ENCODE measurements at places on chromosomes 2 and 18.

GRCh38 chr2:46984642-46985476 lies 69.3 kb upstream of the MCFD2 start:
- DNase-seq, result no peak

DNA sequence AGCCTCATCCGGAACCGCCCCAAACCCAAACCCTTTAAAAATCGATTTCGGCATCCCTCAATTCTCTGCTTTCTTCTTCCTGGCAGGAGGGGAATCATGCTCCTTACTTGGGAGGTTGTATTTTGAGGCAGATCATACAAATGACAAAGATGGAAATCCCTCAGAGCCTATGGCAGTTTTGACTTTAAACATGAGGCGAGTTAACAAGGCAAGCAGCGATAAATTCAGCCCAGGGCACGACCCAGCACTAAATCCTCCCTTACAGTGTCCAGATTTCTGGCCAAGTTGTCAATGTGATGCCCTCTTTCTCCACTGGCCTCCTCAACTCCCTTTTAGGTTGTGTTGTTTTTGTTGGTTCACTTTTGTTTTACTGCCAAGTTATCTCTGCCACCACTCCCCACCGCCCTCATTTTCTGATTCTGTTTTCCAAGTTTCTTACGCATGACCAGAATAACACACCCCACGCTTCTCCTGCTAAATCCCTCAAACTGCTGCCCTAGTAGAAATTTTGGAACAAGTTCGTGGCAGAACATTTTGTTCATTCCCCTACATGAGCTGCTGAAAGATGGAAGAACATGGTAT lies 68.3 kb downstream of the CTAGE1 start:
- no peak for DNase-seq

DNA sequence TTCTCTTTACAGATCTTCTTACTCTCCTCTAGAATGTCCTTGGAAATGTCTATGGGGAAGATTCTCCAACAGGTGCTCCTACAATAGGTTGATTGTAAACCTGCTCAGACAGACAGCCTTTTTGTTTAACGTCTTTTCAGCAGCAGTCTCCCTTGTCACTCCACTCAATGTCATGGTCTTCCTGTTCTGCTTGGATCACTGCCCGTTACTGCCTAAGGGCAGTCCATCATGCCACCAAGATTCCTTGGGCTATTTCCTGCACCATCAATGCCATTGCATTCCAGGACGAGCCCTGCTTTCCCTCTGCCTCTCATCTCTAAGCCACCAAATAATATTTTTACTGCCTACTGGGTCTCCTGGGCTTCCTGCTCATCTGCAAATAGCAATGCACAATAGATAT lies 97.4 kb upstream of the GALNT5 start:
- DNase-seq, result no peak

DNA sequence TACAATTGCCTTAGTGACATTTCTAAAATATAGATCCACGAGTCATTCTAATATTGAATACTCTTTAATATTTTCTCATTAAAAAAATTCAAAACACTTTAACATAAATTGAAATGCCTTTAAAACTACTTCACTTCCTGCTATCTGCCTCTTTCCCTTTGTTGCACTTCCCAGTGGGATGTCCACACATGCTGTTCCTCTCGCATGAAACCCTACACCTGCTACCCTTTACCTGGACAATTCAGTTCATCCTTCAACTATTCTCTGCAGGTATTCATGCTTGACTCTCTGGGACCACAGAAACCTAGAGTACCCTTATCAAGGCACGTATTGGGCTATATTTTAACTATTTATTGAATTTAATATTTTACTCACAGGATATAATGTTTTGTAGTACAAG lies 373.3 kb upstream of the GALNT5 start:
- DNase-seq, result no peak

DNA sequence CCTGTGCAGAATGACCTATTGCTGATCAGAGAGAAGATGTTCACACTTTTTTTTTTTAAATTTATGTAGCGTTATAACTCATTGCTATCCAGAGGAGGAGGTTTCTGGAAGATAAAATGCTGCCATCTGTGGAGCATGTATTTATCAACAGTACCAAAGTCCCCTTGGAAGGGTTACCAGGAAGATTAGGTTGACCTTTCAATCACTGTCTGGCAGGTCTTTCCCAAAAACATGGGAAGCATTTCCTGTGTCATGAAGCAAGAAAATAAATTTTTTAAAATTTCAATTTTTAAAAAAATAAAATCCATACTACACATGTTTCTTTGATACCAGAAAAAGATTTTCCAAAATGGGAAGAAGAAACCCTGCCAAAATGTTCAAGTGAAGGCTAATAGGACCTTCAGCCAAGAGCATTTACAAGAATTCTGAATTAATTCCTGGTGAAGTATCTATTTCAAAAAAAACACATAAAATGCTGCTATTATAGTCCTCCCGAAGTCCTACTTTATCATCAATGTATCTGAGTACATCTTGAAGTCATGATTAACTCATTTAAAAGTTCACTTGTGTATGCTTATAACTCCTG lies 143.9 kb upstream of the RND3 start:
- DNase-seq, result no peak

DNA sequence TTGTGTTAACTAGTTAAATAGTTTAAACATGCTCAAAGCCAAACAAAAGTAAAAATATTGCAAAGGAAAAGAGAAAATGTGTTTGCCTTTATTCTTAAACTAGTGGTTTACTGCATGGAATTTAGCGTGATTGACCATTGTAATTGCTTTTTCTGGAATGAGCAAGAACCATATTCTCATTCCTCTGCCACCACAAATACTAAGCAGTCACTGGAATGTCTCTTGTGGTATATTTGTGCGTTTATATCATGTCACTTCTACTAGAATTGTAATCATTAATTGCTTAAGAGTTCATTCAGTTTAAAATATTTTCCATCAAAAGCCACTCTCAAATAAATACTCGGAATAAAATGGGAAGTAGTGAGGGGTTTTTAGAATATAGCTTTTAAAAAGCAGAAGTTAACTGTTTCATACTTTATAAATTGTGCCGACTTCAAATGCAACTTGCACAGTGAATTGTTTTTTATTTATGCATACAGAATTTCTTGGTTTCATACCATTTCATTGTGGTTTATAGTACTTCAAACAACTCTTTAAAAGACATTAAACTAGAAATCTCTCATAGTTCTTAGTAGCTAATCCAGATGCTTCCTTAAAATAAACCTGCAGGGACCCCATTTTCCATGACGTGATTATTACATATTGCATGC lies 288.1 kb downstream of the EPHA4 start:
- DNase-seq, result no peak

DNA sequence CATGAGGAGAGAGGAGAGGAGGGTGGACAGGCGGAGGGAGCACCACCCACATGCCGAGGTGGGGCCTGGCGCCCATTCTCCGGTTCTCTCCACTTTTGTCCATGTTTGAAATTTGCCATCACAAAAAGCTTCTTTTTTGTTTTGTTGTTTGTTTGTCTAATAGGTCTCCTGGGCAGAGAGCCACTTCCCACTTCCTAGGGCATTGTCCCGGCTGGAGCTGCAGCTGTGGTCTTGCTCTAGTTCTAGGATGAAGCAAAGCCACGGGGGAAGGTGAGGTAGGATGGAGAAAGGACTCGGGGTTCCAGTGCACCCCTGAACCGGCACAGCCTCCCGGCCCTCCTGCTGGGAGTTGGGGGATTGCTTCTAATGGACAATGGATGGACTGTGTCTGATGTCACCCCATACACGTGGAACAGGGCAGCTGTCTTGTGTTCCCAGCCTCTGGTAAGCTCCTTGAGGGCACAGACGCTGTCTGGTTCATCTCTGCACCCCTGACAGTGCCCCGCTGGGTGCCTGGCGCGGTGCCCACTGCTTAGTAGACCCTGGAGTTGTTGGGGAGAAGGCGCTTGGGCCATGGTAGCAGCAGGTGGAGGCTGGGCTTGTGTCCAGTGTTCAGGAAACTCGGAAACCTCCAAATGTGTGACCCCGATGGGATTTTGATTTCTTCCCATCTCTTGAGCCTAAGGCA lies 278.4 kb downstream of the NDUFA10 start:
- no peak for DNase-seq

DNA sequence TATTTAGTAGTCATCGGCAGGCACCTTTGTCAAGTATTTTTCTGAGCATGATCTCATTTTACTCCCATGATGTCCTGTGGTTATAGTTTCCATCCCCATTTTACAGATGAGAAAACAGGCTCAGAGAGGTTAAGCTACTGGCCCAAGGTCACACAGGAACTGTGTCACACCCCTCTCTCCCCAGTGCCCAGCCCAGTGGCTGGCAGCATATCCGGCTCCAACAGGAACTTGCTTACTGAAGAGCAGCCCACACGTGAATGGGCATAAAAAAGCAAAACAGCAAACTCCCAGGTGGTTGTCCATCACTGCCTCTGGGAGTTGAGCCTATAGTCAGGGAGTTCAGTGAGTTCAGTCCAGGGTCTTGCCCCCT lies 8.3 kb upstream of the KLF11 start:
- no peak for DNase-seq

- no peak for DNase-seq
These were observed 12.0 kb downstream of the HNMT start for GRCh38 chr2:137976274-137976673.

DNA sequence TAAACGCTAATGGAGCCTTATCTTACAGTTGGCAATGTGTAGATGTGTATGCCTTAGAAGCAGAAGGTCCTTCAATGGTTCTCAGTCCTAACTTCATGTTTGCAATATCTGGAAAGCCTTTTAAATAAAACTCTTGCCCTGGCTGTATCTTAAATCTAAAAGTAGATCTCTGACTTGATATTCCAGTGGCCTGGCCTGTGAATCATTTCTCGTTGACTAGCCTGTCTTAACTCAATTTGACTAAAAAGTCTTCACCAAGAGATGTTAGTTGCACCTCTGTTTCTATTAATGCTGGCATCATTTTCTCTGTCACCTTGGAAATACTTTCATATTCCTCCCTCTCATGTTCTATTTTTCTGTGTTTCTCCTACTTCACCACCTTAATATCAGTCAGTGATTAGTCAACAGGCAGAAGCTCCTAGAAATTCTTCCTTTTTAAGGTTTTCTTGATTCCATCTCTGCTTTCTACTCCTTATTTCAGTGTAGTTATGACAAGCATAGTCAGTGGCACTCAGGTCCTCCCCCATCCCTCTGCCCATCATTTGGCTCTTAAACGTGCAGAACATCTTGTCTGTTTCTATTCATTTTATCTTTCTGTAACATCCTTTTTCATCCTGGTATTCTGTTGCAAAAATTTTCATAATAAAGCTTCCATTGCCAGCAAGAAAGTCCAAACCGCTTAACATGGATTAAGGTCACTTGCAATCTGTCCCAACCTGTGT lies 4.3 kb downstream of the ITGAV start:
- no peak for DNase-seq

DNA sequence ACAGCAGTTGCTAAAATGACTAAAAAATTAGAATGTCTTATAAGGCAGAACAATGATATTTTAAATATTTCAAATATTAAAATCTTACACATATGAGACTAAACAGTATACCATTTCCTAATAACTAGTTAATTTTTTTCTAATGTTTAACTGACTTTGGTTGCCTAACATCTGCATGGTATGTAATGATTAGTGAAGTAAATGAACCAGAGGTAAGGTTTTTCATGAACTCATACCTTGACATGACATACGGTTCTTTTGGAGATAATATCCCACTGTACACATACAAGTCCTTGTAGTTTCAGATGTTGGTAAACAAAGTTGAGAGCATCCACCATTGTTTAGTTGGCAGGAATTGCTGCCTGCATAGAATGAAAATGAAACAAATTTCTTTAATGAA lies 1360.2 kb downstream of the LRP1B start:
- no peak for DNase-seq

DNA sequence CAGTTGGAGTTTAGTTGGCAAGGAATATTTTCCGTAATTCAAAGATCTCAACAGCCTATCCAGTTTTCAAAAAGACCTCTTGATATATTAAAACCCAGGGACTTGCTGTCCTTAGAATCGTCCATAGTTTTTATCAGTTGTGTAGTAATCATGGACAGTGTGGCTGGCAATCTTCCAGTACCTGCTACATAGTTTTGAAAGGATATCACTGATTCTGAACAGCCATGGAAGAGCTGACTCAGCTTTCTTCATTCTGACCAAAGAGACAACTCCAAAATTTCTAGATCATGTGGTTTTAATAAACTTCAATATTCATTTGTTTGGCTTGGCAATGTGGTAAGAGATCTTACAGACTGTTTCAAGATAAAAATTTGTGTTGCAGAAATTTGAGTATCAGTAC lies 616.7 kb downstream of the TDRD15 start:
- DNase-seq, result no peak

- no peak for DNase-seq
These were observed 533 bp downstream of the DHX57 start for GRCh38 chr2:38875227-38875575.

GRCh38 chr18:13287372-13287771 lies 68.8 kb downstream of the LDLRAD4 start:
- no peak for DNase-seq

DNA sequence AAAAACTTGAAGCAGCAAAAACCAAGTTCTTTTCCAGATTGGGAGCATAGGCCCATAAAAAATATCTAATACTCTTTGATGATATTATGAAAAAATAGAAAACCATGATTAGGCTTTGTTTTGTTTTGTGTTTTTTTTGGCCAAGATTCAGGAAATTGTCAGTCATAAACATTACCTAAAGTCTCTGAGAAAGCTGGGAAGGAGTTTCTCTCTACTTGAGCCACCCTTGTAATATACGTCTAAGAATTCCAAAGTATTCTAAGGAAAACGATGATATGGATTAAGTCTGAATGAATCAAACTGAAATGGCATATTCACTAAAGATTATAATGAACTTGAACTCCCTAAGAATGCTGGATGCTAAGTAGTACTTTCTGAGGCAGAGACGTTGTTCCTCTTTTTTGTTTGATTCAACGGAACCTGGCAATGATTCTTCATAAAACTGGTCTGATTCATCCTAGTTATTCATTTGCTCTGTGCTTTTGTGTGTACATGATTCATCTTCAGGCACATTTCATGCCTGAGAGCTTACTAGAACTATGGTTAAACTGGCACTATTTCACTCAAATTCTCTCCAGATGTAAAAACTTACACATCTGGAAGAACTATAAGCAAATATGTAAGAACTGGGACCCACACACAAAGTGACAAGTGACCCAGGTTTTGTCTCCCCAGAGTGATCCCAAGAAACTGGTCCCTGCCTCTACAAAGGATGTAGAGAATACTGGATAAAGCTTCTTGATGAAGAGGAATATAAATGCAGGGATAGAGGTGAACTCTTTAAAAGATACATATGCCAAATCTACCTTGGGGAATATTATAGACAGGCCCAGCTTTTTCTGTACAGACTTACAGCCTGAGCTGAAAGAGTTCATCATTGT lies 159.7 kb downstream of the DOCK10 start:
- DNase-seq, result no peak

- no peak for DNase-seq
These were observed 2.7 kb downstream of the ZAP70 start for GRCh38 chr2:97715951-97716694.

DNA sequence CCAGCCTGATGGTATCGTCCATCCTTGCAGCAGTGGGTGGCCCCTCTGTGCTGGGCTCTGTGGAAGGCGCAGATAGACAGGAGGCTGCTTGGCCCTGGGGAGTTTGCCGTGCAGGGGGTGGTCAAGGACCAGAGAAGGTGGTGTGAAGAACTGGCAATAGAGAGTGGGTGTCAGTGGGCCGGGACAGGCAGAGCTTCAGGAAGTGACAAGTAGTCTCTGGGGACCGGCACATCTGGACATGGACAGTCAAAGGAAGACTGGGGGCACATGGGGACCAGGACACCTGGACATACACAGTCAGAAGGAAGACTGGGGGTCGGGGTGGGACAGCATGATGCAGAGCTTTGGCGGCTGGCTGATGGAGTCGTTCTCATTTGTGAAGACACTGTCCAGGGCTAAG lies 335.9 kb downstream of the AGAP1 start:
- DNase-seq, result no peak

Measured in activated CD8-positive, alpha-beta memory T cell treated with anti-CD3 and anti-CD28 coated beads for 4 hours (primary cell).